ENCODE measurements at places on chromosomes 7 and 10.

- DNase-seq: no peak
These were observed 60.2 kb downstream of the ZNF277 start for GRCh38 chr7:112266595-112267270.

DNA sequence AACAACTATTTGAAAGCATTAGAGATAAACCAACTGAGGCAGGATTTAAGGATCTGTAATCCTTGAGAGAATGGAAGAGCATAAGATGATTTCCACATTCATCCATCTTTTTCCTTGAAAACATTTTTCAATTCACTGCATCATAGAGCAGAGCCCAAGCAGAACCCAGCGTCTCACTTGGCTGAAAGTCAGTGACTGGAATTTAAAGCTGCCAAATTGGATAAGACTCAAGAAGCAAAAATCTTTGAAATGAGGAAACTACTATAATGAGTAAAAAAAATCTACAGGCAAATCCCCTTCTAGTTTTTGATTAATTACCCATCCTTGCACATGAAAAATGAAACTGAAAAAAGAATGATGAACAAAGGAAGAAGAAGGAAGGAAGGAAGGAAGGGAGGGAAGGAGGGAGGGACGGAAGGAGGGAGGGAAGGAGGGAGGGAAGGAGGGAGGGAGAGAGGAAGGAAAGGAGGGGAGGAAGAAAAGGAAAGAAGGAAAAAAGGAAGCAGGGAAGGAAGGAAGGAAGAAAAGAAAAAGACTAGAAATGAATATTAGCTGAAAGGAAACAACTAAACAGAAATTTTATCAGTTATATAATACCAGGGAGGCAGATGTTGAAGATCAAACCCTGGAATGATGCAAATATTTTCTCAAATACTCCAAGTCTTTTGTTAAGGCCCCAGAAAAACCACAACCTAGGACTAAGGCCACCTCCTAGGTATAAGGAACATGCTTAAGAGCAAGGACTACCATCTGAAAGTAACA is 336.3 kb upstream of the MAGI2 start:
- no peak for DNase-seq

- no peak for DNase-seq
These were observed 39.6 kb downstream of the BZW2 start for GRCh38 chr7:16685535-16685934.

GRCh38 chr7:99563650-99564049 is 5.2 kb downstream of the ZNF655 start:
- no peak for DNase-seq
